Ovary (tissue), 10 donors: ENCODE measurements at places on chromosomes 2 and 18.

DNA sequence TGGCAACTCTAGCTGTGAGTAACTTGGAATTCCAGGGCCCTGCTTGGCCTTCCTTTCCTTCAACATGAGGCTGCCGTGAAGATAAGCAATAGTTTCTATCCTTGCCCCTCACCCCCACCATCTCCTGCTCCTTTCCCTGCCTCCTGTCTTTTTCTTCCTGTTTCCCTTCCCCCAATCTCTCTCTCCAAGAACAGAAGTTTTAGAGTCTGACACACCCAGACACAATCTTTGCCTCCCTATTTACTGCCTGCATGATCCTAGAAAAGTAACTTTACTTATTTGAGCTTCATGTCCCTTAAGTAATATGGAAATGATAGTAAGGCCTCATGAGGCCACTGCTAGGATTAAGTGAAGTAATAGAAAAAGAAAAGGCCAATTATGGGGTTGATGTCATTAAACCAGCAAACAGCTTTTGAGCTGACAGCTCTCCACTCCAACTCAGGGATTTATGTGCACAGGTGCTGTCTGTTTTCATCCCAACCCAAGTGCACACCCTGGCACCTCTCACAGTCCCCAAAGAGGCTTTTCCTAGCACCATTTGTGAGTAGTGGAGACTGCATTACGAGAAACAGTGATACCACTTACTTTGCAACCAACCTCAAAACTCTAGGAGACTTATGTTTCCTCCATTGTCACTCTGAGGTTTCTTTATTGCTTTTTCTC is 123.7 kb upstream of the SIX3 start:
- DNase-seq = no peak

- no peak for DNase-seq
Measured at GRCh38 chr2:72864500-72864899, 22.7 kb upstream of the SPR start.

- no peak for DNase-seq
Measured at GRCh38 chr18:36028859-36029258, 38.5 kb downstream of the RPRD1A start.

DNA sequence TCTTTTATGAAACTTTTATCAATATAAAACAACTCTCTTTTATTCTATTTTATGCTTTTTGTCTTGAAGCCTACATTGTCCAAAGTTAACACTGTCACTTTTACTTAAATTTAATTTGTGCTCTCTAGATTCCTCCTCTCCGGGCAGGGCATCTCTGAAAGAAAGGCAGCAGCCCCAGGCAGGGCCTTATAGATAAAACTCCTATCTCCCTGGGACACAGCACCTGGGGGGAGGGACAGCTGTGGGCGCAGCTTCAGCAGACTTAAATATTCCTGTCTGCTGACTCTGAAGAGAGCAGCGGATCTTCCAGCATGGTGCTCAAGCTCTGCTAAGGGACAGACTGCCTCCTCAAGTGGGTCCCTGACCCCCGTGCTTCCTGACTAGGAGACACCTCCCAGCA is 447.7 kb upstream of the FANCL start:
- DNase-seq = no peak

DNA sequence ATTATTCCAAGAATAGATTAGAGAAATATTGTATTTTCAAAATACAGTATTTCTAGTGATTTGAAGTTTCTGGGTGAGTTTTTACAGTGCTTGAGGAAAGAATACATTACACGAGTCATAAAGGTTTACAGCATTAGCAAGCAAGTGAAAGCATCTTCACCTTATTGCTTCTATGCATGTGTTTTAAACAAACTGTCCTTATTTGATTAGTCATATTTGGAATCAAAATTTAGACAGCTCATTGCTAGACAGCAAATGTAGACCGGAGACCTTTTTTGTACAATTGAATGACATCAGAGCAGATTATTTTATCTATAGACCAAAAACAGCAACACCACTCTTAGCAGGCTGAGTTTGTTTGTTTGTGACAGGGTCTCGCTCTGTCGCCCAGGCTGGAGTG is 69.2 kb downstream of the FAM161A start:
- DNase-seq = no peak

DNA sequence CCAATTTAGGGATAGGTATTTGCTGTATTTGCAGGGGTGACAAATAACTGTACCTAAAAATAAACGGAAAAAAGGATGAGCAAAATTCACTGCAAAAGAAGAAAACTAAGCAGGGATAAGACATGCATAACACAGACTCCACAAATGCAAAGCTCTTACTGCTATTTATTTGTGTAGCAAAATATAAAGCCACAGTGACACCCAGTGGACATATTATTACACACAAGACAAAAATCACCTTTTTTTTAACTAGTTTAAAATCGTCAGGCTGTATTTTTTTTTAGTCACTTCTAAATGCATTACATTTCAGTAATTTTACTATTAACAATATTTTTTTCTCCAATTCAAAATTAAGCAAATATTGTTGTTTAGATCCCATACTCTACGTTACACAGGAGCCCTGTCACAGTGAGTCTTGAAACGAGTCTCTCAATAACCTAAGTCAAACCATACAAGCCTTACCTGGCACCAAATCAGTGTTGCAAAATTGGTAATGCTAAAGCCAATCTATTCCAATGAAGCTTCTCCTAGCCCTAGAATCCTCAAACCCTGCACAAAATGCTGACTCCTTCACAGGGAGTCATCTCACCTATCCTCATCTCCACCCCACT is 23.7 kb downstream of the METTL4 start:
- DNase-seq = no peak

DNA sequence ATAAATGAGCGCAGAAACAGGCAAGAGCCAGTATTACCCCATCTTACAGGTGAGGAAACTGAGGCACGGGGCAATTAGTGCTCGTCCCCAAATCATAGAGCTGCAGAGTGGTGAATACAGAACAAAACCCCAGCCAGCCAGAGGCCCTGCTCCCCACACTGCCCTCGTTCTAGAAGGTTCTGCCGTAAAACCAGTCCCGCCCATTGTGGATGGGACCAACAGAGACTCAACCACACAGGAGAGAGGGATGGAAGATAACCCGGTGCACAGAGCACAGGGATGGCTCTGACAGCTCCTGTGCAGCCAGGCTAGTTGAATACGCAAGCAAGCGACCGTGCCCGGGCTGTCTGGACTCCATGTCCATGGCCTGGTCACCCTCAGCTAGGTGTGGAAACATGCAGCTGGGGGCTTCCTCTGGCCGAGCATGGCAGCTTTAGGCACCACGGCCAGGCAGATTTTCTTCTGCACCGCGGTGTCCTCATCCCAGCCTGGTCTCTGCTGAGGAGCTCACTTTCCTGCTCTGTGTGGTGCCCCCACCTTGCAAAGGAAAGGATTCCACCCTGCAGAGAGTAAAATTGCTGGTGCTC is 146.4 kb downstream of the TPO start:
- DNase-seq = no peak

- no peak for DNase-seq
Measured at GRCh38 chr2:229674830-229675530, 39.4 kb downstream of the DNER start.

GRCh38 chr2:112605926-112606325 is 21.5 kb downstream of the CHCHD5 start:
- no peak for DNase-seq

GRCh38 chr2:165056564-165056963 is 101.2 kb upstream of the SLC38A11 start:
- DNase-seq = no peak

DNA sequence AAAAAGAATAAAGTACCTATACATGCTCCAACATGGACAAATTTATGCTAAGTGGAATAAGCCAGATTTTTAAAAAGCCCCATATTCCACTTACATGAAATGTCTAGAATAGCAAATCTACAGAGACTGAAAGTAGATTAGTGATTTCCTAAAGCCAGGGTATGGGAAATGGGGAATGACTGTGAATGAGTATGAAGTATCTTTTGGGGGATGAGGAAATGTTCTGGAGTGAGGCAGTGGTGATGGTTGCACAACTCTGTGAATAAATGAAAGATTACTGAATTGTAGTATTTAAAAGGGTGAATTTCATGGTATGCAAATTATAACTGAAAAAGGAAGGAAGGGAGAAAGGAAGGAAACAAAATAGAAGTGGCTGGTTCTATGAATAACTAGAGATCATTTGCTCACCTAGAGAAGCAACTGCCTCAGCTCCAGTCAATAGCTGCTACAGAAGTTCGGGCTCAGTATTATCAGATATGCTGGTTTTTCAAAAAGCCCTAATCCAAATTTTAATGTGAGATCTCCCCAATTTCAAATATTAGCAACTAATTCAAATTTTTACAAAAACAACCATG is 39.3 kb downstream of the MAP3K2 start:
- no peak for DNase-seq

- DNase-seq = no peak
Measured at GRCh38 chr2:215031321-215031720, 107.1 kb downstream of the ABCA12 start.

GRCh38 chr2:169476459-169476858 is 2.8 kb upstream of the BBS5 start:
- no peak for DNase-seq

GRCh38 chr18:33656889-33657448 is 79.0 kb downstream of the ASXL3 start:
- DNase-seq = no peak

- no peak for DNase-seq
Measured at GRCh38 chr2:195575879-195576401, 81.1 kb upstream of the SLC39A10 start.

DNA sequence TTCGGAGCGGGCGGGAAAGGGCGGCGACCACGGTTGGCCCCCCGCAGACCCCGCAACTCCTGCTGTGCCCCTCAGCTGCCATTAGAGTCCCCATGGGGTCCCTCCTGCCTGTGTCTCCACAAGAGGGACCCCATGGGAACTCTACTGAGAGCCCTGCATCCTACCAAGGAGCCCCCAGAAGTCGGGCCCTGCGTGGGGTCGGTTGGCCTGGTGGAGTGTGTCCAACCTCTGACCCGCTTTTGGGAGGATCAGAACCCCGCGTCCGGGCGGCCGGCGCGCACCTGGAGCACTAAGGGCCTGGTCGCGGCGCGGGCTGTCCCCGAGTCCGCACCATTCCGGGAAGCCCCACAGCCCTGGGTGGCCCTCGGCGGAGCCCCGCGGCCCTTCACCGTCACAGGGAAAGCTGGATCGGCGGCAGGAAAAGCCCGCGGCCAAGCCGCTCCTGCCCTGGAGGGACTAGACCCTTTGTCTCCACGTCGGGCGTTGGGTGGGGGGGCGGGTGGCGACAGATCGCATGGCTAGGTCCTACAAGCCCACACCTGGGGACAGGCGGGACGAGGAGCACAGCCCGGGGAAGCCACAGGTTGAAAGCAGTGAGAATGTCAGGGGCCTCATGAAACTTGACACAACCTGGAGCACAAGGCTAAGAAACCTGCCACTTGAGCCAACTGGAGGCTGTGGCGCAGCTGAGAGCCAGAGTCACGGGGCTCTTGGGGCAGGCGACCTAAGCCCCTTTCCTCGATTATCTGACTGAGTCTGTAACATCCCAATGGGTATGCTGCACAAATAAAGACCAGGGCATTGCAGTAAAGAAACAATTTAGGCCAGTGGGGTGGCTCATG is 11.2 kb upstream of the CXXC1 start:
- peak; percentile 37 for DNase-seq

DNA sequence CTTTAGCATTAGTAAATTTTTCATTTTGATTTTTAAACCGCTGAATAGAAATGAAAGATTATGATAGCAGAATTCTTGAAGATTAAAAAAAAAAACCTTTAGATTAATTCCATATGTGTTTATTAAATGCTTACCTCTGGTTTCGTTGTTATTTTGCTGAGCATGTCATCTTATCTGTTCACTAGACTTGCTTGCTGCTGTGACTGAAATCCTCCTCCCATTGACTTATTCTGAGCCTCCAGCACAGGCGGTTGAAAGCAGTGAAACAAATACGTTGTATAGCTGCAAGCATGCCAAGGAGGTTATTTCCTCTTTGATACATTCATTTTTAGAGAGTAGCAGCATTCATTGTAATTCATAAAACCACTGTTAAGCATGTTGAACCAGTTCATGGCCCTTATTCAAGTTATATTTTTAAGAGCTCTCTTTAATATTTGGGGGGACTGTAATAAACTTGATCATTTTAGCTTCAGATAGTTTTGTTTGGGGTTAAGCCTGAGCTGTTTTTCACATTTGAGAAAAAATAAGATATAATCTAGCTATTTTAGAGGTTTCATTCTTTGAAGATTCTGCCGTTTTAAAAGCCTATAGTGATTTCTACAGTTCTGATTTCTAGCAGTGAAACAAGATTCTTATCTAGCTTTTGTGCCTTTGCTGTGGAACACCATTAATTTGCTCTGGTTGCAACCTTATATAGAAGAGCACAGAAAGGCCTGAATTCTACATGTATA is at the start of gene HTR2B:
Gene HTR2B (minus strand): TSS at position 205 of the 731 bp plus-strand sequence. CDS start 1,278 bp downstream, outside the sequence.
- no peak for DNase-seq

- no peak for DNase-seq
Measured at GRCh38 chr2:130818809-130819208, 17.9 kb upstream of the ARHGEF4 start.

DNA sequence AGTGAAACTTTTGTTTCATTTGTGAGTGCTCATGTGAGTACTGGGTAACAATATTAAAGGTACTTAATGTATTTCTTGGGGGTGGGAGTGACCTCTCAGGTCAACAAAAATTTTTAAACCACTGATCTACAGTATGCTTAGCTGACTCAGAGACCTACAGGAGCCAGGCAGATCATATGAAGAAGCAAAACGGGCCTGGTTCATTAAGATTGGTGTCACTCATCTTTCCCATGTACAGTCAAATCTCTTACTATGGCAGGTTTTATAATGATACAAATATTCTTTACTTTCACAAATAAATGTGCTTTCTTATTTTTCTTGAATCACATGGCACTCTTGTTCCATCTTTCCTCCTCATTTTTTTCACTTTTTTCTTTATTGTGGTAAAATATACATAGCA is 7.7 kb upstream of the TMSB10 start:
- no peak for DNase-seq

GRCh38 chr2:160325418-160325817 is 125.3 kb upstream of the ITGB6 start:
- DNase-seq = no peak

DNA sequence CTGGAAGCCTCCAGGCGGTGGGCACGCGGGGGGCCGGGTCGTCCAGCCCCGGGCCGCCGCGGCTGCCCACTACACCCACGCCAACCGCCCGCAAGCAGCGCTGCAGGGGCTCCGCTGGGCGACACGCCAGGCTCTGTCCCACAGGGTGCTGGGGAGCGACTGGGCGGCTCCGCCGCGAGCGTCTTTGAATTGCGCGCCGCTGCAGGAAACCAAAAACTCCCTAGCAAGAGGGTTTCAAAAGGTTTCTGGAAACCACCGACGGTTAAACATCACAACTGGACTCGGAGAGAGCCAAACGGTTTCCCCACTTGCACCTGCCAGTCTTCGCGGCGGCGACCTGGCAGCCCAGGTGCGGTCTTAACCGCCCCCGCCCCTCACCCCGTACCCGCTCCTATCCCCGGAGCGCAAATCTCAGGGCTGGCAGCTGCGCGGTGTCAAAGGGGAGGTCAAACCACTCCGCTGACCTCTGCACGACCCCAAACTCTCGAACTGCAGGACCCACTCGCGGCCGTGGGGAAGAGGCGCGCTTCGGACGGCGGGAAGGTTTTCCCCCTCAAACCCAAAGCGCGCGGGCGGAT is 1.0 kb downstream of the CXCR4 start:
- DNase-seq = no peak

GRCh38 chr2:185441486-185442005 is 297.1 kb upstream of the FSIP2 start:
- DNase-seq = no peak
